ENCODE measurements at places on chromosomes 13 and 19.

GRCh38 chr13:92825938-92826596, 400.5 kb upstream of the GPC6 start:
- DNase-seq, result no peak

- no peak for DNase-seq
These were observed 32.9 kb upstream of the ZNF429 start for GRCh38 chr19:21472507-21472906.

GRCh38 chr13:71611292-71611691, 255.7 kb downstream of the DACH1 start:
- no peak for DNase-seq

- peak; percentile 25 for DNase-seq
These were observed 195.7 kb upstream of the UBL3 start for GRCh38 chr13:30045916-30046704.

DNA sequence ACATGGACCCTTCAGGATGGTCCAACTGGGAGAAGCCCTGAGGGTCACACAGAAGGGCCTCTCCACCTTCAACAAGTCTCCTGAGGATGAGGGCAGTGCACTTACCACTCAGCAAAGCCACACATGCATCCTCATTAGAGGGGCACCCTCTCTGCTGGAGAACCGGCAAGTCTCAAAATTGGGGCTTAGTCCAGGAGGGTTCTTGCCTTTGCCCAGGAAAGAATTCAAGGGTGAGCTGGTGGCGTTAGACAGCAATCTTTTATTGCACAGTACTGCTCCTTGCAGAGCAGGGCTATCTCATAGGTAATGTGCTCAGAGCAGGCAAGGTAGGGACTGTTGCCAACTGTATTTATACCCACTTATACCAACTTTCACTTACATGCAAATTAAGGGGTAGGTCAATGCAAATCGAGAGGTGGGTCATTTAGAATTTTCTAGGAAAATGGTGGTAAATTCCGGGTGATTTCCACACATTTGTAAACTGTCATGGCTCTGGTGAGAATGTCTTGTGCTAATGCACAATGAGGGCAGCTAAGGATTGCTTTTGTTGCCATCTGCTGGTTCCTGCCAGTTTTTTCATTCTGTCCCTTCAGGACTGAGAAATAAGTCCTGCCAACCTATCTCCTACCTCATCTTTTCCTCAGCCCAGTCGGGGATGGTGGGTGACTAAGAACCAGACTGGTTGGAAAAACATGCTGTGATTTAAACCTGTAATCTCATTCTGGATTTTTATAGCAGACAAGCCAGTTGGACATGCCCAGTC, 27.8 kb upstream of the IGSF23 start:
- no peak for DNase-seq

GRCh38 chr13:50403311-50403710, 388.1 kb downstream of the KCNRG start:
- no peak for DNase-seq

DNA sequence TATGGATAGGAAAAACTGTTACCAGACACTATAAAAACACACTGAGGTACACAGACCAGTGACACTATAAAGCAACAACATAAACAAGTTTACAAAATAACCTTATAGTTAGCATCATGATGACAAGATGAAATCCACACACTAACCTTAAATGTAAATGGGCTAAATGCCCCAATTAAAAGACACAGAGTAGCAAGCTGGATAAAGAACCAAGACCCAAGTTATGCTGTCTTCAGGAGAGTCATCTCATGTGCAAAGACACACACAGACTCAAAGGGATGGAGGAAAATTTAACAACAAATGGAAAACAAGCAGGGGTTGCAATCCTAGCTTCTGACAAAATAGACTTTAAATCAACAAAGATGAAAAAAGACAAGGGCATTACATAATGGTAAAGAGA, 81.6 kb downstream of the NDFIP2 start:
- no peak for DNase-seq
